ENCODE measurements at places on chromosomes 7 and 10.

DNA sequence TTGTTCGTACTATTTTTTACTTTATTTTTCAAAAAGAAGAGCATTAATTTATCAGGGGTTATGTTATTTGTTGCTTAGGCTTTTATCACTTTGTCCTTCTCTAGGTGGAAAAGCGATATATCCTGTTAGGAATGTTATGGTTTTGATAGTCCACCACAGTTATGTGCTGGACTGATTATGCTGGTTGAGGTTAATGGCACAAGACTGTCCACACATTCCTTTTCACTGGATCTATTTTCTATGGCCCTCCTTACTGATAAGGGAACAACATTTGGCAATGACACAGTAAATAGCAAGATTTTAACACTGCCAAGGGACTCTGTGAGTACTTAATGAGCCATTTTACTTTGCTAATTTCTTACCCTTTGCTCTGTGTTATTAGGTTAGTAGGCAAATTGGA lies 1212.3 kb downstream of the NXPH1 start:
- DNase-seq: peak; percentile 34

DNA sequence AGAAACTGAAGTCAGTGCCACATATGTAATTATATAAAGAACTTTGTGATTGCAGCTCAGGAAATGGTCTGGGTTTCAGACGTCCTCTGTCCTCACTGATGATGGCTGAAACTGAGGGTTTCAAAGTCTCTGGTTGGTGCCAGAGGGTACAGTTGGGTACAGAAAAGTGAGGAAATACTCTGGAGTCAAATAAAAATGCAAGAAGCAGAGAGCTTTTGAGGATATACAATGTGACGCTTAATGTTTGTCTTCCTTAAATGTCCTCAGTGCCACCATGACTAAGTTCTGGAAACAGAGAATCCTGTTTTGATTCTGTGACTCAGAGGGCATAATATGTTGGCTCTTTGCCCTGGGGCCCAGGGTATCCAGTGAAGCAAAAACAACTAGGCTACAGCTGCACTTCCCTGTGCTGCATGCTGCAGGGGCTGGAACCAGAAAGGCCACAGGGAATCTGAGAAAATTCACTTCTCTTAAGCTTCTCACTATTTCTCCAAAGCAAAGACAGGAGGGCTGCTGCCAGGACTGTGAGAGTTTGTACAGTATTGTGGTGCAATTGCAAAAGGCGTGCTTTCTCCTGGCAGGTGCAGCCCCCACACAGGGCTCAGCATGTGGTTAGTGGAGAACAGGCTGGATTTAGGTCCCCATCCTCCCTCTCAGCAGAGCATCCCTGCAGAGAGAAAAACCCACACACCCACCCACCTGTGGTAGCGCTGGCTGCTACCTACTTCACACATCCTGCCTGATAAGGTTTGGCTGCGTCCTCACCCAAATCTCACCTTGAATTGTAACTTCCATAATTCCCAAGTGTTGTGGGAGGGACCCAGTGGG lies 169.5 kb upstream of the SVIL start:
- peak; percentile 91 for DNase-seq

GRCh38 chr10:119609516-119609915 lies 12.8 kb upstream of the TIAL1 start:
- DNase-seq: no peak

DNA sequence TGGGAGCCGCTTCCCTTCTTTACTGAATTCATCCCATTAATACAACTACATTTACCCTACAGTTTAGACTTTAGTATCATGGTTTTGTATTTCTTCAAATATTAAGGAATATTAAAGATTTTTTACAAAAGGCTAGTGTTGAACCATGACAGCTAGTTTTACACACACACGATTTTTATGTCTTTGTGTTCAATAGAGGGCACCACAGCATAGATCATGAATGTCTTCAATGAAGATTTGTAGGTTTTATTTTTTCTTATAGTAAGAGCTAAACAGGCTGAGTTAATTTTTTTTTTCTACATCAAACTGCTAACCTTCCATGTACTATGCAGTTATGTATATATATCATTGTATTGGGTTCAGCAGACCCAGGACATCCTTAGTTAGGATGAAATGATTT lies 76.9 kb downstream of the SNX10 start:
- no peak for DNase-seq

- DNase-seq: no peak
Measured at GRCh38 chr10:75978213-75978612, 546.8 kb downstream of the LRMDA start.

DNA sequence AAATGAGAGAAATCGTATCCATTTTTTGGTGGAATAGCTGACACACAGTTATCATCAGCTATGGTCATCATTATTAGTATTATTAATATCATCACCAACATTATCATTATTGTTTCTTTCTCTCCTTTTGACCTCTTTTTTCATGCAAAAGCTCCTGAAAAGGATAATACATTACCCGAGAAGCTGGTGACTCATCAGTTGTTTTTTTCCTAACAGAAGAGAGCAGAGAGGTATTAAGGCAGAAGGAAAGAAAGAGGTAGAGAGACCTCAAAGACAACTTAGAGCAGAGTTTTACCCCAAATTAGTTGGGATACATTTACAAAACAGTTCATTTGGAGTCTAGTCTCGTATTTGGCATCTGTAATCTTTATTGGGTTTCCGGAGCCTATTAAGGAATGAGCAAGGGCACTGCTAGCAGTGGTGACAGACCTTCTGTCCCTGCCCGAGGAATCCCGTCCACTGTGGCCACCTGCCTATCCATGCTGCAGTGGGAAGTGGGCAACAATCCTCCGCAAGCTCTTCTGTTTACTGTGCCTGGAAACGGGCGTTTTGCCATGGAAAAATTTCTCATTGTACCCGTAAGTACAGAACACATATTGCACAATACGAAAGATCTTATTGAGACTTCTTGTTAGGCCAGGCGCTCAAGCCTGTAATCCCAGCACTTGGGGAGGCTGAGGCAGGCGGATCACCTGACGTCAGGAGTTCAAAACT lies 170.0 kb upstream of the MKLN1 start:
- DNase-seq: no peak

- no peak for DNase-seq
Measured at GRCh38 chr7:7330997-7331396, 148.7 kb downstream of the C1GALT1 start.

DNA sequence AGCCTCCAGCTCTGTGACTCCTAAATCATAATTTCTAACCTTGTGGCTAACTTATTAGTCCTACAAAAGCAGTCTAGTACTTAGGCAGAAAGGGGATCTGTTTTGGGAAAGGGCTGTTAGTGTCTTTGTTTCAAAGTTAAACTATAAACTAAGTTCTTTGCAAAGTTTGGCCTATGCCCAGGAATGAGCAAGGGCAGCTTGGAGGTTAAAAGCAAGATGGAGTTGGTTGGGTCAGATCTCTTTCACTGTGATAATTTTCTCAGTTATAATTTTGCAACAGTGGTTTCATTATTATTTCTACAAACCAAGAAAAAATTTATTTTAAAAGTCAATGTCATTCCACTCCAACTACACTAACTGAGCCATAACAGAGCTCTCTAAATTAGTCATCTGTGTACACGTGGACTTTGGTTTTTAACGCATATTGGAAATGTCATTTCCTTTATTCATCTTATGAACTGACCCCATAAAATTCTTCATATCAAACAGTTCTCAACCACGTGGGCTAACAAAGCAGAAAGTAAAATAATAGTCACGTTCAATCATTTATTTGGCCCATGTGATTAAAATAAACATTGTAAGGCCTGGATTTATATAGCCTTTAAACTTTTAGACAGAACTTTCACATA lies 143.2 kb upstream of the C7orf33 start:
- no peak for DNase-seq

DNA sequence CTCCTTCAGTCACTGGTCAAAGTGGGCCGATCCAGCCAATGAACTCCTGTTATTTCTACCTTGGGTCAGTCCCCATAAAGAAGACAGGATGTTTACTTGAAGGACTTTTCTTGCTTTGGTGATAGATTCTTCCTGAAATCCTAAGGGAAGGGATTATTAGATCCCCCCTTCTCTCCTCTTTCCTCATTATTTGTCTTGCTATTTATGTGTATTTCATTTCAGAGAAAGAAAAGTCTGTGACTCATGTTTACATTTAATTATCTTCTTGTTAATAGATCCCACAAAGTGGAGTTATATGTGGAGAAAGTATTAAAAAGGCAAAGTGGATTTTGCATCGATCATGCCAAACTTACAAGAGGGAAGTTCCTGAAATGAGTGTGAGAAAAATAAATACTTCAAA lies 341.5 kb downstream of the PHTF2 start:
- DNase-seq: no peak

- DNase-seq: no peak
Measured at GRCh38 chr10:17427666-17428350, 26.6 kb downstream of the ST8SIA6 start.

GRCh38 chr10:67550046-67550445 lies 145.9 kb downstream of the CTNNA3 start:
- no peak for DNase-seq

DNA sequence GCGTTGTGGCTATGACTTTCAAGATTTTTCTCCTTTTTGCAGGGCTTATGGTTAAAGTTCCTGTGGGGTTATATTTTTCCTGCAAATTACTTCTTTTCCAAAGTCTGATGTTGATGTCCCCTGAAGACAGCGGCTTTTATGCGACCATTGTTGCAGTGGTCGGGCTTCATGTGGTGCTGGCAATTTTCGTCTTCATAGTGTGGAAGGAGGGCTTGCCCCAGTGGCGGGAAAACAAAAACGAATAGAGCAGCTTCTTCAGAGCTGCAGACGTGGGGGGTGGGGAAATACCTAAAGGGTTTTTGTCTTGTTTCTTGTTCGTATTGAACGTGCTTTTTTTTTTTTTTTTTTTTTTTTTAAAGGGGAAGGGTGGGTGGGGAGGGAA lies 53.8 kb downstream of the MCMBP start:
- no peak for DNase-seq

- no peak for DNase-seq
Measured at GRCh38 chr10:70619271-70620019, 16.9 kb upstream of the PRF1 start.

GRCh38 chr7:66664590-66665293 lies 36.1 kb downstream of the KCTD7 start:
- DNase-seq: no peak

- no peak for DNase-seq
Measured at GRCh38 chr10:19651549-19651948, 164.7 kb upstream of the PLXDC2 start.

GRCh38 chr7:106365252-106366005 lies 80.6 kb upstream of the NAMPT start:
- no peak for DNase-seq

DNA sequence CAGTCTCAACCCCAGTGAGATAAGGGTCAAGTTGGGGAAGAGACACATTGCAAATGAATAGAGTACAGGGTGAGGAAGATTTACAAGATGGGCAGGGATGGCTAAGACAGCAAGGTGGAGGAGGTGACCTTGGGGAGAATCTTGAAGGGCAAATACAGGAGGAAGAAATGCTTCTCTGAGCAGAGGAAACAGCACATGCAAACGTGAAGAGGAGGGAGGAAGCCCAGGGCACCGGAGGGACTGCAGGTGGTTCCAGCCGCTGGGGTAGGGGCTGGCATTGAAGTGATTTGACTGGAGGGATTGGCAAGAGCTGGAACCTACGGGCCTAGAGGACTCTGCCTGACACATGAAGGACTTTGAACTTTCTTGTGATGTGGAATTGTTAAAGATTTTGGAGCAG lies 14.6 kb downstream of the PLAU start:
- no peak for DNase-seq

GRCh38 chr7:74282748-74283459 lies 6.3 kb upstream of the CLIP2 start:
- no peak for DNase-seq

GRCh38 chr7:140726281-140726680 lies 29.8 kb downstream of the NDUFB2 start:
- DNase-seq: no peak

- no peak for DNase-seq
Measured at GRCh38 chr10:49357910-49358309, 38.0 kb downstream of the DRGX start.

DNA sequence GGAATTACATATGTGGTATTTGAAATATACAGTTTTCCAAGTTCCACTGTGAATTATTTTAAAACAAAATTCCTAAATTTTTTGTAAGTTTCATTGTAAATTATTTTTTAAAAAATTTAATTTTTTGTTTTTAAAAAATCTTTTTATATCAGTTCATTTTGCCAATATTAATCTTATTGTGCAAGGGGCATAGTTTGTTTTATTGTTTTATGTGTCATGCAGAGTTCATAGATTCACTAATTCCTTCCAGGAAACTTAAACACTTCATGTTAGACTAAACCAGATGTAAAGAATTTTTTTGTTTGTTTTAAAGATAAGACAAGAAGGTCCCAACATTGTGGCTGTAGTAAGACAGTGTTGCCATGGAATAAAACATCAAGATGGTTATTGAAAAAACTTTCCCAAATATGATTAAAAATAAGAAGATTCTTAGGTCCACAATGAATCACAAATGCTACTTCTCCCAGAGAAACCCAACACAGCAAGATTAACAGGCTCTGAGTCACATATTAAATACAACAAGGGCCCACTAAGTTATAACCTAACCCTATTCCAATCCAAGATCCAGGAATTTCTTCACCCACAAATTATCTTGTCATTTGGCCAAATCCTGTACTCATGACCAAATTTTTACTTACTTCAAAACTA lies 464.7 kb upstream of the IGFBP3 start:
- DNase-seq: peak; percentile 25

DNA sequence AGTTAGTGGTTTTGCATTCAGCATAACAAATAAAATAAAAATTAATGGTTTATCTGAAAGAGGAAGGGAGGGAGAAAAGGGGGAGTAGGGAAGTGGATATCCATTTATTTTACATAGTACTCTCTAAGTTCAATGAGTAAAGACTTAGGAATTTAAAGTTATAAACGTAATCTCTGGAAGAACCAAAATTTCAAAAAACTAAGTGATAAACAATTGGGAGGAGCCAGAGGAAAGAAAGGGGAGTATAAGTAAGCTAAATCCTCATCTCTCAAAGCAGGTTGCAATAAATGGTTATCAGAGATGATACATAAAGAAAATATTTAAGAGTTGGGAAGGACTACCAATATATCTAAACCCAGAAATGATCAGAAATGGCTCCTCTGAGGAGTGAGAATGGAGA lies 46.4 kb downstream of the ANK3 start:
- no peak for DNase-seq

GRCh38 chr7:37516664-37517063 lies 68.0 kb upstream of the ELMO1 start:
- no peak for DNase-seq

GRCh38 chr7:69419934-69420333 lies 178.3 kb upstream of the AUTS2 start:
- no peak for DNase-seq

DNA sequence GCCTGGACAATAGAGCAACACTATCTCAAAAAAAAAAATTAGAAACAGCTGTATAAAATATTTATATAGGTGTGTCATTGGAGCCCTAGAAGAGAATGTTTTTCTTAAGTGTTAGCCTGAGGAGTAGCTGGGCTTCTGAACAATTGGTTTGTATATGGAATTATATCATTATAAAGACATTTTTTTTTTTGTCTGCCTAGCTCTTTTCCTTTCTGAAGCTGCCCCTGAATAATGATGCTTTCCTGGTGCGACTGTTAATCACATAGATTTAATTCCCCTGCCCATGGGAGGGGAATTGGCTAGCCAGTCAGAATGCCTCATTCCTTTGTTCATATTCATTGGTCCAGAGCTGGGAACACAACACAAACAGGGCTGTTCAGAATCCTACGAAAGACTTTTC lies 13.9 kb upstream of the ABCC2 start:
- DNase-seq: no peak

GRCh38 chr10:131010965-131011575 lies 300.5 kb downstream of the TCERG1L start:
- DNase-seq: no peak

GRCh38 chr7:135238112-135238744 lies 4.6 kb downstream of the STRA8 start:
- DNase-seq: no peak

- DNase-seq: no peak
Measured at GRCh38 chr10:718143-718700, 28.8 kb upstream of the DIP2C start.
